D721Med (cell line): ENCODE measurements at places on chromosomes 16 and 17.

DNA sequence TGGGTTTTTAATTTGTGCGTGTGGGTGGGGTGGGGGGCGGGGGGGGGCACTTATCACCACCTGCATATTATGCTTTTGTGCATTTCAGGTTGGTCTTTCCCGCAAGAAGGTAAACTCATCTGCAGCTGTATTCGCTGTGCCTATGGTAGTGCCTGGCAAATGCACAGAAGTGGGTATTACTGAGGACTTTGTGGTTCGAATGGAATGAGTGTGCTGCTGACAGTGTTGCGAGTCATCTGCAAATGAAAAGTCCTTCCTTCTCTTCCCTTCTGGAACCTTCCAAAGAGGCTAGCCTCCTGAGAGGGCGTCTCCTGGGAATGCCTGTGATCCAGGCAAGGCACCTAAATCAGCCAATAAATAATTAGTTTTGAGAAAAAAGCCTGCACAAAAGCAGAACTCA is 532.9 kb downstream of the MAF start:
- no peak for DNase-seq

- DNase-seq = no peak
These were observed 998 bp upstream of the PRKCA start for GRCh38 chr17:66301367-66301863.

DNA sequence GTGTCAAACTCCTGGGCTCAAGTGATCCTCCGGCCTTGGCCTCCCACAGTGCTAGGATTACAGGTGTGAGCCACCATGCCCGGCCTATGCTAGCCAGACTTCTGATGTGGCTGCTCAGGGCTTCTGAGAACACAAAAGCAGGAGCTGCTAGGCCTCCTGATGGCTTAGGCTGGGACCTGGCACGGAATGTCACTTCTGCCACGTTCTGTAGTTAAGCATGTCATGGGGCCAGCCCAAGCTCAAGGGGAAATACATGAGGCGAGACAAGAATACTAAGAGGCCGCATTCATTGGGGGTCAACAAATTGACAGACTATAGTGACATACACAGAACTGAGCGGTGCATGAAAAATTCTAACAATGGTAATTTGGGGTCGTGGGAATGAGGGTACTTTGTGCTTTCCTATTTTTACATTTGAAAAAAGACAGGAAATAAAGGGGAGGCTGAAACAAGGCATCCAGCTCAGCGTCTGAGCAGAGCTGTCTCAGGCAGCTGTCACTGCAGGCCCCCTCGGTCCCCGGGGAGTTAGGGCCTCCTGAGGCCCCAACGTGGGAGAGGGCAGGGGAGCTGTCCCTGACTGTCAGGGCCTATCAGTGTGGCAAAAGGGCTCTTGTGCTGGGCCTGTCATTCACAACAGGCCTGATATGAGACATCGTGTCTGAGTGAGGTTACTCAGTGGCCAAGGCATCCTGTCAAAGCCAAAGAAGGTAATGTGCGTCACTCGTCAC is 26.4 kb downstream of the CFAP20 start:
- no peak for DNase-seq

- no peak for DNase-seq
These were observed 63.6 kb downstream of the CACNG5 start for GRCh38 chr17:66898536-66898935.

DNA sequence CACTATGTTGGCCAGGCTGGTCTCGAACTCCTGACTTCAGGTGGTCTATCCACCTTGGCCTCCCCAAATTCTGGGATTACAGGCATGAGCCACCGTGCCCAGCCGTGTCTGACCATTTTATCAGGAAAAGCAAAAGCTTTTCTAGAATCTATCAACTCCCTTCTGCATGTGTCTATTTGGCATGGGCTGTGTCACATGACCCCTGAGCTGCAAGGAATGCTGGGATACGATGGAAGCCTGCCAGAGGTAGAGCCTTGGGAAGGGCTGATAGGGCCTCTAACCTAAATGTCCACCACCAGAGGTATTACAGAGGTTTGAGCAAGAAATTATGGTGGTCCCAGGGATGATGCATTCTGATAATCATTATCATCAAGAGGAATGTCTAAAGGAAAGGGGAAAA is 616.2 kb downstream of the WWOX start:
- DNase-seq = no peak

DNA sequence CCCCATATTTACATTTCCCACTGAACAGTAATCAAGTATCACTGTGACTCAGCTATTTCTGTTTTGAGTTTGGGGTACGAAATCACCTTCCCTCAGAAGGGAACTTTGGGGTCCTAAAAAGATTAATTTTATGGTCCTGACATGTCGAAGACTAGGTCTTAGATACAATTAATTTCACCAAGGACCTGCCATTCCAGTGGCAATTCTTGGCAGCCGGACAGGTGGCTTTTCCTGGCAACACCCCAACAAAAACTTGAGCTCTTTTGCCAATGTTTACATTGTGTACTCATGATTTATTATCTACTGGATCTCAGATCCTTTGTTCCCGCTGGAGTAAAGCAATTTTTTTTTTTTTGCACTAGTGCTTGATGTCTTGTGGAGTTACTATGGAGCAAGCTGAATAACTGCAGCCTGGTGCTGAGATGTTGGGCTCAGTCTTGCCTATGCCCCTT is 14.4 kb downstream of the SLFN5 start:
- DNase-seq = no peak

- no peak for DNase-seq
These were observed 59.1 kb downstream of the GRIN2A start for GRCh38 chr16:10123141-10123540.

DNA sequence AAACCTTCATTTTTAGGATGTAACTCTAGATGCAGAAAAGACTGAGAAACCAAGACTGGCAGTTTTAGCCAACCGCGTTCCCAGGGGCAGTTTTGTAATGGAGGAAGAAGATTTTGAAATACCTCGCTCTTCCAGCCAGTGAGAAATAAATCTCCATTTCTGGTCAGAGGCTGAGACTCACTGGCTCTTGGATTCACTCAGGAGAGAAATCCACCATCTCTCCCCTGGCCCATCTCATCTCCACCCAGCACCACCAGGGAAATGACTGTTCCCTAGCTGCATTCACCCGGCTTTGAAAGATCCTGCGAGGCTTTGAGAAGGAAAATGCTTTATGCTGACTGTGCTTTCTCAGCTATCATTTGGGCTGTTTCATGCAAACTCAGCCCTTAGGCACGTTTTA is 185.2 kb downstream of the SOX9 start:
- DNase-seq = no peak

DNA sequence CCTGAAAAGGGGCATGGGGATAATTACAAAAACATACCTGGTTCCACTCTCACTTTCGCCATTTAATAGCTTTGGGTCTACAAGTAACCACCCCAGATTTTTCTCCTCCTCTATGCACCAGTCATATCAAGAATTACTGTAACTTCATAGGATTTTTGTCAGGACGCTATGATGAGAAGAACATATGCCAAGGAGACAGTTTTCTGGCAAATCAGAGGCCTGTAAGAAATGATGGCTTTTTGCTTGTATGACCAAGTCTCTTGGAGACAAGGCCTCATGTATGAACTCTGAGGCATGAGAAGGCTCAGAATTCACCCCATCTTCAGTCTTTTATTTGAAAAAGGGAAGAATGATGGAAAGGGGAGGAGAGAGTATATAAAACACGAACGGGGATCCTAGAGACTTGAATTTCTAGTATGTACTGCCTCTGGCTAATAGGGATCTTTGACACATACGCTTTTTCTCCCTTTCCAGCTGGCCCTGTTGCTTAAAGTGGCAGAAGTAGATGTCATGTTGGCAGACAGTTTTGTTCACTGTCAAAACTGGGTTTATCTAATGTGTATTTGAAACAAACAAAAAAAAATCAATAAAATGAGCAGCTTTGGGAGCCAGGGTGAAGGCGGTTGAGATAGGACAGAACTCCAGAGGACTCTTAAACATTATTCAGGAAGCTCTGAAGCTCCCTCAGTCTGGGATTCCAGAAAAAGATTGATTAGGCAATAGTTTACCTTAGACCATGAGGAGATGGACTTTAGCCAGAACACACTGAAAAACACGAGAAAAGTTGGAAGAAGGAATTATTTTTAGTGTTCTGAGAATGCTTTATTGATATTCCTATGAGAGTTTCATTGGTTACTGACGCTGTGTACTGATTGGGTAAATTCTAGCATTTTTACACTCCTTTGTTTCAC is 656.6 kb downstream of the WWOX start:
- DNase-seq = no peak

- no peak for DNase-seq
These were observed 14.3 kb downstream of the LITAF start for GRCh38 chr16:11572301-11572995.

DNA sequence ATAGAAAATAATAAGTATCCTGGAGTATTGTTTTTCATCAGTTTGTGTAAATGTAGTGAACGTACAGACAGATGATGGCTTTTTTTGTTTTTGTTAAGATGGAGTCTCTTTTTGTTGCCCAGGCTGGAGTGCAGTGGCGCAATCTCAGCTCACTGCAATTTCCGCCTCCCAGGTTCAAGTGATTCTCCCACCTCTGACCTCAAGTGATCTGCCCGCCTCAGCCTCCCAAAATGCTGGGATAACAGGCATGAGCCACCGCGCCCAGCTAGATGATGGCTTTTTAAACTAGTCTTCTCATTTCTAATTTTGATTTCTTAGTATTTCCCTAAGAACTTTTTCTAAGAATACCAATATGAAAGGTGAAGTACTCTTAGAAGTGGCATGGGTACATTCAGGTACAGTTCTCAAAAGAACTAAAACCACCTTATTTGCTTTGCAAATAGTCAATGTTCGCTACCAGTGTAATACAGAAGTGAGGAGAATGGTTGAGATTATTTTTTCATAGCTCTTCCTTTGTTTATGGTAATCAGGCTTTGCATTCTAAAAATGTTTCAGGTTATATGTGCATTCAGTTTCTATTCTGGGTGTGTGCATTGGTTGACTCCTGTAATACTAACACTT is 34.2 kb downstream of the TTC19 start:
- no peak for DNase-seq

- no peak for DNase-seq
These were observed 140.9 kb downstream of the MRTFB start for GRCh38 chr16:14211856-14212543.

DNA sequence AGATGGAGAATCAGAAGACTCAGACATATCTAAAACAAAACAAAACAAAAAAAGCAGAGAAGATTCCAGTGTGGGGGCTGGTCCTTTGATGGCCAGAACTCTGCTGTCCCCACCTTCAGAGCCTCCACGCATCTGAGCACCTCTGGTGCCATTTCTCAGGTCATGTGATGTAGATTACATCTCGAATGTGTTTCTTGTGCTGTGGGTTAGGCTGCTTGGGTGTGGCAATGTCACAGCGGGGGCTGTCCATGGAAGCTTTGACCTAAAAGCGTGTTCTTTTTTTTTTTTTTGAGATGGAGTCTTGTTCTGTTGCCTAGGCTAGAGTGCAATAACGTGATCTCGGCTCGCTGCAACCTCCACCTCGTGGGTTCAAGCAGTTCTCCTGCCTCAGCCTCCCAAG is 51.2 kb downstream of the PLD6 start:
- DNase-seq = no peak

- DNase-seq = no peak
These were observed 285.1 kb upstream of the CDH11 start for GRCh38 chr16:65406933-65407332.

- DNase-seq = no peak
These were observed 16.5 kb upstream of the NUDT16L1 start for GRCh38 chr16:4676831-4677230.

DNA sequence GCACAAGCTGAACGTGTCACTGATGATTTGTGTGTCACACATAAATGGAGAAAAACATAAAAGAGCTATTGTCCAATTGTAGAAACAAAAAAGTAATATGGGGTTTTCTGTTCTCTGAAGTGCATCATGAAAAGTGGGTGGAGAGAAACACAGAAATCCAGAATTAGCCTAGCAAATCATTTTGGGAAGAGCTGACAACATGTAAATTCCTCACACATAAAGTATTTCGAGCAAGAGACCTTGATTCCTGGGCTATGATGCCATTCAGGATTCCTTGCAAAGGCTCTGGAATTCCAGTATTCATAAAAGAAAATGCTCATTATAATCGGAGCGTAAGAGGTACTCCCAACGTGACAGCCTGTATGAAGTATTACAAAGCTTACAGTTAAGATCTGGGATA is 1.1 kb downstream of the DCUN1D3 start:
- no peak for DNase-seq

- DNase-seq = no peak
These were observed 1336.0 kb upstream of the CDH8 start for GRCh38 chr16:63372283-63372682.

GRCh38 chr17:62017496-62017895 is 47.6 kb downstream of the MED13 start:
- no peak for DNase-seq

GRCh38 chr17:27333410-27333980 is 39.6 kb downstream of the WSB1 start:
- no peak for DNase-seq

GRCh38 chr17:7156342-7156940 is 22.7 kb downstream of the ASGR1 start:
- DNase-seq = no peak

DNA sequence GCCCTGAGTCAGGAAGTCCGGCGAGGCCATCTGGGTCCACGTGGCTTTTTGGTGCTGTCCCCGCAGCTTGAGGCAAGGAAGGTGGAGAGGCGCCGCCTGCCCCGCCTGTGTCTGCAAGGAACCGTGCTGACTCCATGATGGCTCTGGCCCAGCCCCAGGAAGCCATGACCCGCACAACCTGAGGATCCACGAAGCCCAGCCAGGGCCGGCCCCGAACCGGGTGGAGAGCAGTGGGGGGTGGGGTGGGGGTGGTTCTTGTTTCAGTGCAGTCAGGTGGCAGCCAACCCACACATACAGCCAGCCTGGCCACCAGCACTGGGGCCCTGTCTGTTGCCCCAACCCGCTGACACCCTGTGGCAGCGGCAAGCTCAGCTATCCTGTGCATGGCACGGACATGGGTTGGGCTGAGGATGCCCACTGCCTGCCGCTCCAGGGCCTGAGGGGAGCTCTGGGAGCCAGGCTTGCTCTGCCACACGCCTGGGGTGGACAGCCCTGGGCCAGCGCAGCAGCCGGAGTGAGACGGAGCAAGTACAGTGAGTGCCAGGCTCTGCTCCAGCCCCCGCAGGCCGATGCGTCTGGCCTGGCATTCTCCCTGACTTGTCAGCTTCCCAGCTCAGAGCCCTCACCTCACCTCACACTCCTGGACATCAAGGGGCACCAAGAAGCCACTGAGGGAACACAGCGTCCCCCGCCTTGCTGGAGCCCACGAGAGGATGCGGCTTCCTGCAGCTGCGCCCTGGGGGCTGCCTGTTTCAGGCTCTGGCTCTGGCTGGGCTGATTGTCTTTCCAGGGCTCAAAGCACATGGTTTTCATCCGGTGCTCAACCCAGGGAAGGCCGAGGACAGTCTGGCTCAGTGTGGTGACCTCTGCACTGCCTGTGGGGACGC is 68.8 kb downstream of the LMF1 start:
- DNase-seq = no peak

GRCh38 chr17:69485251-69485661 is 70.8 kb downstream of the MAP2K6 start:
- DNase-seq = no peak

- no peak for DNase-seq
These were observed 7.5 kb downstream of the FLOT2 start for GRCh38 chr17:28889996-28890395.
